ENCODE measurements at places on chromosomes 2 and 18.

- H3K4me1 ChIP-seq: peaks cover 51% of the 10 kb centered on the region
- H3K36me3 ChIP-seq: no peaks in the 10 kb centered on the region
- peaks cover 8% of the 10 kb centered on the region for H3K27me3 ChIP-seq
Measured at GRCh38 chr2:1542971-1543370, 129.7 kb downstream of the TPO start.

GRCh38 chr2:204680576-204680975 lies 135.3 kb downstream of the PARD3B start:
- H3K4me1 ChIP-seq: no peaks in the 10 kb centered on the region
- H3K4me3 ChIP-seq: no peak overlapping the region
- DNase-seq: no peak
- H3K27me3 ChIP-seq: no peaks in the 10 kb centered on the region
- no peaks in the 10 kb centered on the region for H3K36me3 ChIP-seq
- no peak overlapping the region for H3K27ac ChIP-seq

- peaks cover 2% of the 10 kb centered on the region for H3K27me3 ChIP-seq
- H3K27ac ChIP-seq: no peak overlapping the region
- peaks cover 4% of the 10 kb centered on the region for H3K4me1 ChIP-seq
- no peak overlapping the region for H3K4me3 ChIP-seq
Measured at GRCh38 chr2:205197468-205198139, 484.7 kb upstream of the NRP2 start.

GRCh38 chr2:195330513-195330956 lies 326.5 kb upstream of the SLC39A10 start:
- no peak overlapping the region for H3K4me3 ChIP-seq
- no peaks in the 10 kb centered on the region for H3K27me3 ChIP-seq
- no peaks in the 10 kb centered on the region for H3K4me1 ChIP-seq
- H3K27ac ChIP-seq: no peak overlapping the region
- H3K36me3 ChIP-seq: no peaks in the 10 kb centered on the region

DNA sequence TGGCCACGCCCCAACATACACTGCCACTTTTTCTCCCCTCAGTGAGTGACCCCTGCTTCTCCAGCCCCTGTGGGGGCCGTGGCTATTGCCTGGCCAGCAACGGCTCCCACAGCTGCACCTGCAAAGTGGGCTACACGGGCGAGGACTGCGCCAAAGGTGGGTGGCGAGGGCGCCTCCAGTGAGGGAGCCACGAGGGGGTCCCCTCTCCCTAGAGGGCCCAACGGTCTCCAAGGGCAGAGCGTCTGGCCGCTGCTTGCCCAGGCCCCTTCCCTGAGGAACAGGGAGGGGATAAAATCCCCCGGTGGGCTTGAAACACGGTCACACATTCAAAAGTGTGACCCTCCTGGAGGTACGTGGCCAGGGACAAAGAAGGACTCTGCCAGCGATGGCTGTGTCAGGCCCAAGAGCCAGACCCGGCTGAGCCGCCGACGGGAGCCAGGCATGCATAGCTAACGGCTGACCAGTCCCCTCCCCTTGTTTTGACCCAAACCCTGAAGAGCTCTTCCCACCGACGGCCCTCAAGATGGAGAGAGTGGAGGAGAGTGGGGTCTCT lies 37.2 kb downstream of the MTERF4 start:
- no peak for DNase-seq
- peaks cover 6% of the 10 kb centered on the region for H3K27me3 ChIP-seq
- no peak overlapping the region for H3K4me3 ChIP-seq
- peaks cover 2% of the 10 kb centered on the region for H3K4me1 ChIP-seq
- H3K36me3 ChIP-seq: no peaks in the 10 kb centered on the region

DNA sequence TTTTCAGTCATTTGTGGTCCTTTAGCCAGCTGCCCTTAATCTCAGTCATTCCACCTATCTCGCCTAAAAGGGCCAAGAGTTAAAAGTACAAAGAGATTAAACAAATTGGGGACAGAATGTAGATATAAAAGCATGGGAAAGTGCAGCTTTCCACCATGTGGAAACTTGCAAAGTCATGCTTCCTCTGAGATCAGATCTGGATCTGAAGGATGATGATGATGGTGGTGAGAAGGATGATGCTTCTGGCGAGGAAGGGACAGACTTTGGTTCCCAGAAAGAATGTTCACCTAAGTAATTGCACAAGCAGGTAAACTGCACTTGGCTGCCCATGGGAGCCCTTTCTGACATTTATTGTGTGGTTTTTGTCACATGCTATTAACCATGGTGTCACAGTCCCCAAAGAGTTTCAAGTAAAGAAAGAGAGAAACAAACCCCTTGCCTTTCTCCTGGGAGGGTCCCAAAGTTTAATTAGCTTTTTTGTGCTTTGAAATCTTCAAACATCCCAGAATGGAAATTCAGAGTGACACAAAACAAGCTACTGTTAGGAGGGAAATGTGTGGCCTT lies 34.7 kb downstream of the KLF7 start:
- H3K4me1 ChIP-seq: peaks cover 82% of the 10 kb centered on the region
- peaks cover 12% of the 10 kb centered on the region for H3K36me3 ChIP-seq
- H3K27ac ChIP-seq: peak overlapping the region; percentile 98
- peak overlapping the region; percentile 89 for H3K4me3 ChIP-seq

- H3K4me3 ChIP-seq: peak overlapping the region; percentile 97
- no peaks in the 10 kb centered on the region for H3K4me1 ChIP-seq
- H3K27me3 ChIP-seq: peaks cover 3% of the 10 kb centered on the region
- no peak overlapping the region for H3K27ac ChIP-seq
- DNase-seq: no peak
Measured at GRCh38 chr18:74291472-74291770, 342 bp downstream of the CYB5A start.

- no peak overlapping the region for H3K4me3 ChIP-seq
- no peaks in the 10 kb centered on the region for H3K27me3 ChIP-seq
- peaks cover 8% of the 10 kb centered on the region for H3K4me1 ChIP-seq
- peak overlapping the region; percentile 18 for H3K27ac ChIP-seq
Measured at GRCh38 chr2:175935289-175936181, 66.5 kb downstream of the LNPK start.

GRCh38 chr2:204357286-204357685 lies 188.0 kb upstream of the PARD3B start:
- peak overlapping the region; percentile 87 for H3K27ac ChIP-seq
- H3K36me3 ChIP-seq: no peaks in the 10 kb centered on the region
- peak; percentile 27 for DNase-seq
- peaks cover 8% of the 10 kb centered on the region for H3K27me3 ChIP-seq

DNA sequence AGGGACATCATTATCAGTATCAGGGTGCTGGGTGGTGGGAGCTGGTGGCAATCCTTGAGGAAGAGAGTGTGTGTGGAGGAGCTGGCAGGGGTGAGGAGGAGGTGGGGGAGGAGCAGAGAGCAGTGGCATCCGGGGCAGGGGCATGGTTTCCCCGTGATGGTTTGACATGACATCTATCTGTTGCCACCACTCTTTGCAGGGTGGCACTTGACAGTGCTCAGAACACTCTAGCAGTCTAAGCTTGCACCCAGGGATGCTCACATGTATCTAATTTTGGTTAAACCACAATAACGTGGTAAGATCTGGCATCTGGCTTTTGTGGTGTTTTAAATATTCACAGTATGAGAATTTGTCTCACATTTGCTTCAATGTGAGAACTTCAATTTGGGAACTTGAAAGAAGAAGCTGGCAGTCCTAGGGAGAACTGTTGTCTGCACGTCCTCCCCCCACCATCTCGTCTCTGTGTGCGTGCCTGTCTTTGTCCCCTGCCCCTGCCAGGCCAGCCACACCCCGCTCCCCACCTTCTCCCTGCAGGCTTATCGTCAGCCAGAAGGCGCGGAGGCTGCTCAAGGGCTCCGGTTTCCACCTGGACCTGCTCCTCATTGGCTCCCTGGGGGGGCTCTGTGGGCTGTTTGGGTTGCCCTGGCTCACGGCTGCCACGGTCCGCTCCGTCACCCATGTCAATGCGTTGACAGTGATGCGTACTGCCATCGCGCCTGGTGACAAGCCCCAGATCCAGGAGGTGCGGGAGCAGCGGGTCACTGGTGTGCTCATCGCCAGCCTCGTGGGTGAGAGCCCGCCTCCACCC lies 11.7 kb downstream of the SLC4A3 start:
- no peak for DNase-seq
- peaks cover 15% of the 10 kb centered on the region for H3K27me3 ChIP-seq
- H3K4me3 ChIP-seq: no peak overlapping the region
- H3K4me1 ChIP-seq: peaks cover 6% of the 10 kb centered on the region
- H3K36me3 ChIP-seq: peaks cover 10% of the 10 kb centered on the region

GRCh38 chr2:66839551-66840320 lies 404.8 kb downstream of the MEIS1 start:
- no peak for DNase-seq
- no peaks in the 10 kb centered on the region for H3K4me1 ChIP-seq
- H3K27ac ChIP-seq: no peak overlapping the region
- no peaks in the 10 kb centered on the region for H3K27me3 ChIP-seq

DNA sequence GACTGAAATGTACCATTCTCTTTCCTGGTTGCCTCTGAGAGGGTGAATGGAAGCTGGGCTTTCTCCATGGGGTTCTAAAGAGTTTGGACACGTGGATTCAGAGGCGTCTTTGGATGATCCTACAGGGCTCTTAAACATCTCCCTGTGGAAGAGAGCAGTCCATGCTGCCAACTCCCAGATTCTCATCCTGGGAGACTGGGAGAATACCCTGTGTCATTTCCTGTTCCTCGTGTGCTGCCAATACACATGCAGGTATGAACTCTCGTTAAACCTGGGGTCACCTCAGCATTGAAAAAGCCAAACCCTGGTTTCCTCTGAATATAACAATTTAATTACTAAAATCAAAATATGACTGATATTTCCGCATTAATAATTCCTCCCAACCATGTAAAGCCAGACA lies 73.3 kb upstream of the NT5C1B start:
- H3K4me1 ChIP-seq: no peaks in the 10 kb centered on the region
- no peaks in the 10 kb centered on the region for H3K27me3 ChIP-seq
- H3K4me3 ChIP-seq: no peak overlapping the region
- no peak for DNase-seq
- no peak overlapping the region for H3K27ac ChIP-seq

GRCh38 chr2:105739944-105740530 lies 4.7 kb upstream of the NCK2 start:
- no peak for DNase-seq
- peaks cover 7% of the 10 kb centered on the region for H3K27me3 ChIP-seq
- H3K36me3 ChIP-seq: no peaks in the 10 kb centered on the region
- H3K27ac ChIP-seq: no peak overlapping the region

DNA sequence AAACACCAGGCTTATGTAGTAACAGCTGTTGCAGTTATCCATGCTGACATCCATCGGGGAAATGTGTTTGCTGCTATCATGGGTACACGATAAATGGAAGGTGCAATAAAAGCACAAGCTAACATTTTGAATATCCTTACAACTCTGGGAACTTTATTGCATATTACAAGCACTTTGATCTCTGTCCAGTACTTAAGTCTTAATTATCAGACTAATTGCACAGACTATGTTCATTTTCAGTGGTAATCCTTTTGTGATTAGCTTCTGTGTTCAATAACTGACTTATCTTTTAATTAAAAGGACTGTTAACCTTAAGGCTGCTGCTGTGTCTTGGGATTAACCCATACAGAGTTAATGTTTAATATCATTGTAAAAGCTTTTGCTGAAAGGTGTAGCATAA lies 101.4 kb upstream of the ATP5MC3 start:
- DNase-seq: no peak
- peaks cover 9% of the 10 kb centered on the region for H3K4me1 ChIP-seq
- H3K4me3 ChIP-seq: no peak overlapping the region
- no peaks in the 10 kb centered on the region for H3K27me3 ChIP-seq
- no peaks in the 10 kb centered on the region for H3K36me3 ChIP-seq

DNA sequence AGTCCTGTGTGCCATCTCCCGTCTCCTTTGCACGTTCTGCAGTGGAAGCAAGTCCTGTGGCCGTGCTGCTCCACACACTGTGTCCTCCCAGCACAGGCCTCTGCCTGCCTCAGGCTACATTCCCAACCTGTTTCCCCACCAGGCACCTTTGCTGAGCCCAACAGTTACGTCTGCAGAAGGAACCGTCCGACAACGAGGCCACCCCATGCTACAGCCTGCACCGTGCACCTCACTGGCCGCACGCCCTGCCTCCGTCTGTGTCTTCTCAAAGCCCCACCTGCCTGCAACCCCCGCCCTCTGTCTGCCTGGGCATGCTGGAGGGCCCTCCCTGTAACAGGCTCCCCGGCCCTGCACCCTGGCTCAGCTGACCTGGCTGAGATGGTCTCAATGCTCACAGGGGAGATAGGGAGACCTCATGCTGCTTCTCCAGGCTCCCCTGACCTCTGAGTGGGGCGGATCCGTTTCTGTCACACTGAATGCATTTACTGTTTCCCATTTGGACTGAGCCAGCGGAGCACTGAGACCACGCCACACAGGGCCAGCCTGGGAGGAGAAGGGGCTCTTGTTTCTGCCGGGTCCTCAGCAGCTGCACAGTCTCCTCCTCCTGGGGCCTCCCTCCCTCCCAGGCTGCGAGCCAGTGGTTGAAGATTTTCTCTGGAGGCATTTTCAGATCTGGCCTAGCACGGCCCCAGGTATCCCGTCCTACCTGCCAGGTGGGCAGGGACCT lies 109.1 kb upstream of the OTOS start:
- peaks cover 28% of the 10 kb centered on the region for H3K4me1 ChIP-seq
- H3K4me3 ChIP-seq: no peak overlapping the region
- peaks cover 4% of the 10 kb centered on the region for H3K36me3 ChIP-seq
- no peak for DNase-seq

DNA sequence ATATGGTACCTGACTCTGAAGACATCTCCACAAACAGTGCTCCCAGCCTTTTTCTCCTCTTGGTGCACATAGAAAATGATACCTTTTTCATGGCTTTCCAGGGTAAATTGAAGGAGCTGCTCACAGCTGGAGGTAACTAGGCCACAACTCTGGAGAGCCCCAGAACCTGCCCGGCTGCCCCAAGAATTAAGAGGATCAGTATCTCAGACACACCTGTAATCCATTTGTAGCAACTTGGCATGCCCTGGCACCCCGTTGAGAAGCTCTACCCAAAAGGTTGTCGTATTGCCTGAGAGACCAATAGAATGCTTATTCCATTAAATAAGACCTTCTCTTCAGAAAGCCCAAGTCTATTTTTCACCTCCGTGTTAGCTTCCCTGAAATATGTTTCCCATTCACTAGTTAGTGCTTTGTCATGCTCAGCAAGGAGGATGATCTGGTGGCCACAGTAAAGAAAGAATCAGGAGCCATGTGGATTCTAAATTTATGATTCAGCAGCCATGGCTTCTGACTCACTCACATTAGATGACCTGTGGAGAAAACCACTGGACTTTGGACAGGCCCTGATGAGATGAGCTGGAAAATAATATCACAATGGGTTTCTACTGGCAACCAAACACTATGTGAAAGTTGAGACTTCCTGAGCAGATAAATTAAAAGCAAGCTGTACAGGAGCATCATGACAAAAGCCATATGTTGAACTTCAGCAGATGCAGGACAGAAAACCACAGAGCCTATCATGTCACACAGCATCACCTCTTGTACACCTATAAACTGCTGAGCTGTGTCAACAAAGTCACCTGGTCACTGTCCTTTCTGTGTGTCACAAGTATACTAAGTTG lies 253.3 kb upstream of the OSR1 start:
- H3K4me3 ChIP-seq: no peak overlapping the region
- H3K36me3 ChIP-seq: peaks cover 25% of the 10 kb centered on the region
- H3K27ac ChIP-seq: no peak overlapping the region
- no peaks in the 10 kb centered on the region for H3K4me1 ChIP-seq
- no peaks in the 10 kb centered on the region for H3K27me3 ChIP-seq

GRCh38 chr2:190407662-190408537 lies at the start of gene MFSD6:
Gene MFSD6, plus strand, starts transcription at chr2:190408355. Its CDS starts 27,675 bp downstream, at chr2:190436030.
- H3K27me3 ChIP-seq: no peaks in the 10 kb centered on the region
- peak; percentile 69 for DNase-seq
- H3K4me1 ChIP-seq: no peaks in the 10 kb centered on the region
- H3K4me3 ChIP-seq: peak within 1 kb of the TSS; percentile 85
- no peaks in the 10 kb centered on the region for H3K36me3 ChIP-seq

- DNase-seq: no peak
- H3K4me1 ChIP-seq: peaks cover 4% of the 10 kb centered on the region
- H3K27me3 ChIP-seq: no peaks in the 10 kb centered on the region
- no peak overlapping the region for H3K27ac ChIP-seq
Measured at GRCh38 chr2:180871649-180872048, 108.8 kb upstream of the UBE2E3 start.

All from glutamatergic neuron (in vitro differentiated cells).